Skeletal muscle cell (primary cell): ENCODE measurements at places on chromosomes 12 and 14.

DNA sequence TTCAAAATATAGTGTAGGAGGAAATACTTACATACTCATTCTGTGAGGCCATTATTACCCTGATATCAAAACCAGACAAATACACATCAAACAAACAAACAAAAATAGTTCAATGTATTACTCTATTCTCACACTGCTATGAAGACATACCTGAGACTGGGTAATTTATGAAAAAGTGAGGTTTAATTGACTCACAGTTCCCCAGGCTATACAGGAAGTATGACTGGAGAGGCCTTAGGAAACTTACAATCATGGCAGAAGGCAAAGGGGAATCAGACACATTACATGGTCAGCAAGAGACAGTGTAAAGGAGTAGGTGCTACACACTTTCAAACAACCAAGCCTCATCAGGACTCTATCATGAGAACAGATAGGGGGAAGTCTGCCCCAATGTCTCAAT is 1023.2 kb downstream of the TMTC2 start:
- DNase-seq = no peak

DNA sequence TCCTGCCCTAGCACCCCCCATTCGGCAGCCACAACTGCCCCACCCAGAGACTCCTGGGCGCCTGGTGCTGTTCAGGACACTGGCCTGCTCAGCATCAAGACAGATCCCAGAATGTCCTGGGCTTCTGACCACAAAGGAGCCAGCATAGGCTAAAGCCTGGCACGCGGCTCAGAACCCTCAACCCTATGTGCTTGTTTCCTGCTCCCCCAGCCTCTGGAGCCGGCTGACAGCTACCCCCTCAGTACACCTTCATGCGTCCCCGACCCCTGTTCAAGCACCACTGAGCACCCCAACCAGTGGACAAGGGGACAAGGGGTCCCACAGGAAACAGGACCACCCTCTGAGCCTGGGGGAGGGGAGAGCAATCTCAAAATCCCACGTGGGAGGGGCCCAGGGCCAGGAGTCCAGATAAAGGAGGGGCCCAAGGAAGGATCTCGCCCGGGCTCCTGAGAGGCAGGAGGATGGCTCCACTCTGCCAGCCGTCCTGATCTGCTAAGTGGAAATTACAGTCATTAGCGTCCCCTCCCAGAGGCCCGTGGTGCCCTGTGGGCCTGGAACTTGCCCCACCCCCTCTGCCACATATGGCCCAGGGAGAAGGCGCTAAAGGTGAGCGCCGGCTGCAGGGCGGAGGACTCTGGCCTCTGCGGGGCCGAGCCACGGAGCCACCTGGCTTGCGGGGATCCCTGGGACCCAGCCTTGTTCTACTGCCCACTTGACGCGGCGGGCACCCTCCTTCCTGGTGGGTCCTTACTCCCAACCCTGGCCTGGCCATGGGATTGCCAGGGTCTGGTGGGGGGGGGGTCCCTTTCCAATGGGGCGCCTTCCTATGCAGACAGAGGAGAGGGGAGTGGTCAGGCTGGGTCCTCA is 27.2 kb upstream of the GPR132 start:
- DNase-seq = no peak

DNA sequence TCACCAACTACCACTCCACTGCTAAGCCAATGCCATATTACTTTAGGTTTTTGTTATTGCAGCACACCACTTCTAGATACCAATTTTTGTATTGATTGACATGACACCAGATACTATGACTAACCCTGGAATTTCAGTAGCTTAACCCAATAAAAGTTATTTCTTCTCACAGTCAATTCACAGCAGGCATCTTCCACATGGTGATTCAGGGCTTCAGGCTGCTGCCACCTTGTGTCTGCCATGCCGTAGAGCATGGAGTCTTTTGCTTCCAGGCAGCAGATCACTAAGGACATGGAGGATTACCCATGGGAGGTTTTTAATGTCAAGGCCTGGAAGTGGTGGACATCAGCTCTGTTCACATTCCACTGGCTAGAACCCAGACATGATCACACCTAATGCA is 56.4 kb upstream of the LTA4H start:
- no peak for DNase-seq

- no peak for DNase-seq
Measured at GRCh38 chr12:120064054-120064940, 52.3 kb downstream of the RAB35 start.

DNA sequence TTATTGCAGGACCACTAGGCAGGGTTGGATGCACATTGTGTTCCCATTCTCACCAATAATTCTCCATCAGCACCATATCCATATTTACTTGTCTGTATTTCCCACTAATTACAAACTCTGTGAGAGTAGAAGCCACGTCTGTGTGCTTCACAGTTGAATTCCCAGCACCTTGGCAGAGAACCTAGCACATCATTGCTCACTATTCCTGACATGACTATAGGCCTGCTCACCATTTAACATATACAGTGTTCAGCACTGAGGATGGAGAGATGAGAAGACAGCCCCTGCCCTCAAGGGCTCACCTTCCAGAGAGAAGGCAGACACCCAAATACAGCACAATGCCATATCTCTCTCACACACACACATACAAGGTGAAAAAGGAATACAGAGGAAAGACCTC is 5.0 kb downstream of the DAD1 start:
- no peak for DNase-seq

GRCh38 chr12:40248585-40249297 is 23.9 kb downstream of the LRRK2 start:
- no peak for DNase-seq

- DNase-seq = no peak
Measured at GRCh38 chr12:72241552-72241951, 30.6 kb upstream of the TRHDE start.

DNA sequence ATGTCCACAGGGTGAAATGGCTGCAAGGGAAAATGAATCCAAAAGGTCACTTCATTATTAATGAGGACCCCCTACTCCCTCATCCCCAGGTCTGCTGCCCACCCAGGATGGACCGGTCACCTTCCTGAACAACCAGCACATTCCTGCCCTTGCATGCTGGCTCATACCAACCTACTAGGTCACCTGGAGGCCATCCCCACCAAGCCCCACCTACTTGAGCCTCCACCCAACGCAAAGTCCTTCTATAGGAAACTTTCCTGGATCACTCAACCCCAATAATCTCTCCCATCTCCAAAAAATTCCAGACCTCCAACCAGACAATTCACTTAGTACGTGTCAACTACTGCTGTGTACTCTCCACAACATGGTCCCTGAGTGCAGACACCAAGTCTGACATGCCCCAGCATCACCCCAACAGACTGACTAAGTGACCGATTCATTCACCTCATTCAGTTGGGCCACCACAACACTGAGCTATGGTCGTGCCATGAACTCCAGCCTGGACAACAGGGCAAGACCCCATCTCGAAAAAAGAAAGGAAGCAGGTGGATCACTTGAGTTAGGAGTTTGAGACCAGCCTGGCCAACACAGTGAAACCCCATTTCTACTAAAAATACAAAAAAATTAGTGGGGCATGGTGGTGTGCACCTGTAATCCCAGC is 18.1 kb downstream of the CLMN start:
- no peak for DNase-seq

GRCh38 chr12:52181746-52182145 is 10.1 kb downstream of the KRT80 start:
- DNase-seq = no peak

DNA sequence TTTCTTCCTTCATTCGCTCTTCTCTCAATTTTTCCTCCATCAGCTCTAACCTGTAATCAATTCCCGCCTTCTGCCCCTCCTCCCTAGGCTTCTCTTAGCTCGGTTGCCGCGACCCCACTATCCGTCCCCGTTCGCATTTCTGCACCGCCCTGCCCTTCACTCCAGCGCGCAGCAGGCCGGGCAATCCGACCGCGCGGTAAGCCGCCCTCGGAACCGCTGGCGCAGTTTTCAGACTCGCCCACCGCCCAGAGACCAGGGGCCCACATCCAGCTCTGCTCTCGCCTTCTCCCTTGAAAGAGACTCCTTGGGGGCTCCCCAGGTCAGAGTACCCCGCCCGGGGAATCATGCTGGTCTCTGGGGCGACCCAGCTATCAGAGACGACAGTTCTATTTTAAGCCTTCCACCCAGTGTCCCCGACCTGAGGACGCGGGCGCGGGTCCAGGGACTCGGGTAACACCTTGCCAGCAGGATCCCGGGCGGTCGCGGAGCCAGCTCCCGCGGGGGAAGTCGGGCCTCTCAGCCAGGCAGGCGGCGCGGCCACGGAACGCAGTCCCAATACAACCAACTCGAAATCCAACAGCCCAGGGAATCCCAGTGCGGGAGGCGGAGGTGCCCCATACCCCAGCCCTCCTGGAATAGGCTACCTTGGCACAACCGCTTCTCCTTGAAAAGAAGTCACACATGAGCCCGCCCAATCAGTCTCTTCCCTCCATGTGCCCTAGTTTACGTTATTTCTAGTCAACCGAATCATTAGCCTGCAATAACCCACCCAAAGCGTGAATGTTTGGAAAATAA is 5.7 kb upstream of the SLC38A4 start:
- no peak for DNase-seq

DNA sequence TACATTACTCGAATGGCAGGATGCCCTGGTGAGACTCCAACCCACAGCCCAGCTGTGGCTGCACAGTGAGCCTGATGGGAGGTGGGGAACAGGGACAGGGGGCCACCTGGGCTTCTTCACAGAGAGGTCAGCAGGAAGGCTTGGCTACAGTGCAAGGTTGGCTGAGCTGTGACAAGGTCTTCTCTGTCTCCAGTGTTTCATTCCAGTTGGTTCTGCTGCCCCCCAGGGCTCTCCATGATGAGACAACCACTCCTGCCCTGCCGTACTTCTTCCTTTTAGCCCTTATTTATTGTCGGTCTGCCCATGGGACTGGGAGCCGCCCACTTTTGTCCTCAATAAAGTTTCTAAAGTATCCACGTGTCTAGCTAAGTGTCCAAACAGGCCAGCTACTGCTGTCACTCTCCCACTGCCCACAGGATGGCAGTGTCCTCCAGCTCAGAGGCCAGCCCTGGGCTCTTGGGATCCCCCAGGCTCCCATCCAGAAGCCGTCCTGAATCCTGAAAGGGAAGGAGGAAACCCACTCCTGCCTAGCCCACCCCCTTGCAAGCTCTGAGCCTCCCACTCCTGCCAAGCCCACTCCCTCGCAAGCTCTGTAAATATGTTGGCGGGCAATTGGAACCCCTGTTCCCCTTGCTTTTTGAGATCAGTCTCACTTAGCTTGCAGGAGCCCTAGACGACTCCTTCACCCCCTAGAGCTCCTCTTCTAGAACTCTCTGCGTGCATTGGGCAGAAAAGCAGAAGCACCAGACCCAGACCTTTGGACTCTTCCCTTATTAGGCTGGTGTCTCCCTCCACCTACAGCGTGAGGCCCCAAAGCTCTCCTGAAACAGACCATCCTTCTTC is 5.4 kb downstream of the C1QL4 start:
- DNase-seq = peak; percentile 38

- DNase-seq = no peak
Measured at GRCh38 chr12:22687361-22688076, 62.5 kb downstream of the ETNK1 start.
